Activated CD8-positive, alpha-beta memory T cell treated with anti-CD3 and anti-CD28 coated beads, Interleukin-2, amount 50 U/mL, for 4 hours (primary cell): ENCODE measurements at places on chromosomes 4 and X.

DNA sequence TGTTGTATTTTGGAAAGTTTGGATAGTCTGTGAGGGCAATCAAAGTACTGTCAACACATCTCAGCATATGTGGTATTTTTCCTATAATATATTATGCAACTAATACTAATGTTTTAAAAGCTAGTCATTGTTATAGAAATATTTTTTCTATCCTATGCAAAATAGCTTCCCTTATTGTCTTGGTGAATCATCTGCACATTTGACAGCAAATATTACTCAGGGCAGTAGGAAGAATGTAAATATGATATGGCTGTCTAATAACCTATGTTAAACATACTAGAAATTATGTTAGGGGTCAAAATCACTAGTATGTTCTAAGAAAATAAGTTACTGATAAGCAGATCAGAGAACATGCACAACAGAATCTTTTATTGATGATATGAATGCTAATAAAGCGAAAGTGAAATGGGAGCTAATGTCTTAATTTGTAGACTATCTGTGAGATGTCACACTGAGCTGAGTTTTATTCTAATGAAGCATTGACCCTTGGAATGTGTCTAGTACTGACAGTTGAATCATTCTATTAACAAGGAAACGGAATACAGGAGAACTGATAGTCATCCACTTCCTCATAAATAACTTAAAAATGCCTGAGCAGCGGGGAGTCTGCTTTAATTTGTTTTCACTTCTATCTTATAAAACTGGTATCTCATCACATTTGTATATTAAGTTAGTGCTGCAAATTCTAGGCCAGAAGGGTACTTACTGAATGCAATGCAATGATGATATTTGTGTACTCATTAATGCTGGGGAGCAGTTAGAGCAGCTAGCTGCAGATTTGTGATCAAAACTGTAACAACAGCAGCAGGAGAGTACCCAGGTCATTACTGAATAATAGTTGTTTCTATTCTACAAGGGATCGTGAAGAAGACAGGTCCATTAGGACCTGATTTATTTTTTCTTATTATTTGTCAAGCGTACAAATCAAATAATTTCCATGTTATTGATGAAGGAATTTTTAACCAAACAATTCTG lies 440.3 kb upstream of the AADAT start:
- DNase-seq = no peak

GRCh38 chrX:69314436-69315348 lies 149.4 kb upstream of the PJA1 start:
- DNase-seq = no peak

DNA sequence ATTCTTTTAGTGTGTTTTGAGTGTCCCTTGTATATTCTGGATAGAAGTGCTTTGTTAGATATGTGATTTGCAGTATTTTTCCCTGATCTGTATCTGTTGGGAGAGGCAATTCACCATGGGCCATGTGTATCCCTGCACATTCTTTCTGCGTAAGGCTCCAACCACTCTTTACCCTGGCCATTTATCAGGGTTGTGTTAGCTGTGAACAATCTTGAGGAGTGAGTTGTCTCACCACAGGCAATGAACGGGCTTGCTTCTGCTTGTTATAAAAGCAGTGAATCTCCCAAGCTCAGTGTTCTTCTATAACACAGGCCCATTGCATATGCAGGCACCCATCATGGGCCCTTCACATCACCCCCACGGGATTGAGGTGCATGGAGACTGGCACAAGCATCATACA lies 18.9 kb upstream of the SMIM10 start:
- DNase-seq = no peak

DNA sequence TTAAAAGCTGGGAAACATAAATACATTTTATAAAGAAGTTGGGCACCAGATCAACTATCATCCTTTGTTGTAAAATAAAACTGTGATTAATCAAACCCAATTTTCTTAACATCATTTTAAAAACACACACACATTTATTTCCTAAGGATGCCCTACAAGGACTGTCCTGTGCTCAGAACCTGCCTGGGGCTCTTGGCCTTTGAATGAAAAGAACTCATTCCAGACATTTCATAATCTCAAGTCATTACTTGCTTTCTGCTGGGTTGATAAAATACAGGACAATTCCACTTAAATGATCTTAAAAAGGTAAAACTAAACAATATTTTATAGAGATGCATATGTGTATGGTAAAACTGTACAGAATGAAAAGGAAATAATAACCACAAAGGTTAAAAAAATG lies 2.8 kb downstream of the SH3D19 start:
- DNase-seq = no peak
